Liver (tissue), 10 donors: ENCODE measurements at places on chromosomes 16 and 17. TPM values are rescaled to one million over a fixed set of nuclear protein-coding genes. Genes with fewer than 3 reads are reported as not detected.

Gene DNAH3
- not detected for total RNA-seq

Gene SLC12A3
- total RNA-seq = 0.09 TPM

Gene MYH1
- not detected for total RNA-seq

Gene DNAH2
- under 0.01 TPM for total RNA-seq

Gene NPIPB6
- 0.42 TPM for total RNA-seq

Gene BTBD17
- not detected for total RNA-seq

Gene GAS2L2
- not detected for total RNA-seq

Gene TPSD1
- total RNA-seq = not detected

Gene HEATR9
- total RNA-seq = not detected

Gene CDC6
- 16.5 TPM for total RNA-seq
